Posterior cingulate gyrus (tissue), 11 donors: ENCODE measurements at places on chromosomes 2 and 18.

- no peak for DNase-seq
Observed at GRCh38 chr18:36813101-36813775, 15.6 kb downstream of the TPGS2 start.

GRCh38 chr2:16612490-16612889 lies 53.1 kb downstream of the CYRIA start:
- no peak for DNase-seq

DNA sequence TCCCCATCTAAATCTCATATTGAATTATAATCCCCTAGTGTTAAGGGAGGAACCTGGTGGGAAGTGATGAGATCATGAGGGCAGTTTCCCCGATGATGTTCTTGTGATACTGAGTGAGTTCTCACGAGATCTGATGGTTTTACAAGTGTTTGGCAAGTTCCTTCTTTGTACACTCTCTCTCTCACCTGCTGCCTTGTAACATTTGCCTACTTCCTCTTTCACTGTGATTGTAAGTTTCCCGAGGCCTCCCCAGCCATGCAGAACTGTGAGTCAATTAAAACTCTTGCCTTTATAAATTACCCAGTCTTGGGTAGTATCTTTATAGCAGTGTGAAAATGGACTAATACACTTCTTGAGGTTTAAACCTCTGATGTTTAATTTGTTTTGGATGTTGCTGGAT lies 177.5 kb downstream of the CD8B2 start:
- DNase-seq: no peak

GRCh38 chr2:176814274-176814673 lies 398.3 kb upstream of the HNRNPA3 start:
- no peak for DNase-seq

DNA sequence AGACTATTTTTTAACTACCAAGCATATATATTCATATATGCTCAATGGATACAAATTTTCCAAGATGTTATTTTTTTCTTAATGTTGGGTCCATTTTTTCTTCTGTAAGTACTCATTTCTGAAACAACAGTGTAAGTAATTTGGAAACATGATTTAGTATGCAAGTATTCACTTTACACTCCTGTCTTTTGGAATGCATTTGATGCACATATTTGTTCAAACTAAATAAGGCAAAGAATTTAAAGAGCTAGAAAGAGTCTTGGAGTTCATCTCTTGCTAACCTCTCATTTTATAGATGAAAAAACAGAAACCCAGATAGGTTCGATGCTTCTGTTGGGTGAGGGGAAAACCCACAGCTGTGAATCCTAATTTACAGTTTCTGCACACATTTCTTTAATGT lies 439.5 kb upstream of the RAB12 start:
- DNase-seq: no peak
